ENCODE measurements at places on chromosomes 12 and 14.
A peak's percentile ranks its signal among the peaks of the same experiment; 100 is the strongest.

- DNase-seq = no peak
These were observed 54.6 kb upstream of the OAS1 start for GRCh38 chr12:112852127-112852526.

GRCh38 chr12:93868771-93869170 is 191.6 kb downstream of the CRADD start:
- DNase-seq = no peak

DNA sequence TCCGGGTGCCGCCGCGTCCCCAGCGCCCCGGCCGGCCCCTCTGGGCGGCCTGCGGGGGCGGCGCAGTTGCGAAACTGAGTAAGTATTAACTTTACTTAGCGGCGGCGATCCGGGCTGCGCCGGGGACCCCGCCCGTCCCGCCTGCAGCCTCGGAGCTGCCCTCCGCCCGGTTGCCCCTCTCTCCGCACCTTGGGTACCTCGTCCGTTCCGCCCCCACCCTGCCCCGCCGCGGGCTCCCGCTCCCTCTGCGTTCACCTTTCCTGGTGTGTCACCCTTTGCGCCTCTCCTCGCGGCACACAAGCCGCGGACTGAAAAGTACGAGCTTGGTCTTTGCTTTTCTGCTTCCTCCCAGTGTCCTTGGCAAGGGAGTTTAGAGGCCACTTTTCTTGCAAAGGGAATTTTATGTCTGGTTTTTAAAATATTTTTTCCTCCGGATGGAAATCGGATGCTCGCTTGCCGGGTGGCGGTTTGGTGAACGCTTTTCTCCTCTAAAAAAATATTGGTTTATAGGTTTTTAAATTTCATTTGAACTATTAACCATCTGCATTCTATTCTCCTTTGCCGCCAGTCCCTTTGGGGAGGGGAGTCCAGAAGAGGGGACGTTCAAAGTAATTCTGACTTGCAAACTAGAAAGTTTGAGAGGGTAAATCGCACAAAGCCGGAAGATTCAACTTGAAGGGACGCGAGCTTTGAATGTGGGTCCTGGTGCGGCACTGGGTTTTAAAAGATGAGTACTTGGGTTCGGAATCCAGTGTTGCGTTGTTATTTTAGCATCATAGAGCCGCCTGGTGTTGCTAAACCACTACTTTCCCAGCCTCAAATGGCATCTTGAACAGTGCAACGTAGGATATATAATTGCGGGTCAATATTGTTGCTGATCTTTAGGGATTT is 834 bp downstream of the RASSF8 start:
- peak; percentile 84 for DNase-seq

DNA sequence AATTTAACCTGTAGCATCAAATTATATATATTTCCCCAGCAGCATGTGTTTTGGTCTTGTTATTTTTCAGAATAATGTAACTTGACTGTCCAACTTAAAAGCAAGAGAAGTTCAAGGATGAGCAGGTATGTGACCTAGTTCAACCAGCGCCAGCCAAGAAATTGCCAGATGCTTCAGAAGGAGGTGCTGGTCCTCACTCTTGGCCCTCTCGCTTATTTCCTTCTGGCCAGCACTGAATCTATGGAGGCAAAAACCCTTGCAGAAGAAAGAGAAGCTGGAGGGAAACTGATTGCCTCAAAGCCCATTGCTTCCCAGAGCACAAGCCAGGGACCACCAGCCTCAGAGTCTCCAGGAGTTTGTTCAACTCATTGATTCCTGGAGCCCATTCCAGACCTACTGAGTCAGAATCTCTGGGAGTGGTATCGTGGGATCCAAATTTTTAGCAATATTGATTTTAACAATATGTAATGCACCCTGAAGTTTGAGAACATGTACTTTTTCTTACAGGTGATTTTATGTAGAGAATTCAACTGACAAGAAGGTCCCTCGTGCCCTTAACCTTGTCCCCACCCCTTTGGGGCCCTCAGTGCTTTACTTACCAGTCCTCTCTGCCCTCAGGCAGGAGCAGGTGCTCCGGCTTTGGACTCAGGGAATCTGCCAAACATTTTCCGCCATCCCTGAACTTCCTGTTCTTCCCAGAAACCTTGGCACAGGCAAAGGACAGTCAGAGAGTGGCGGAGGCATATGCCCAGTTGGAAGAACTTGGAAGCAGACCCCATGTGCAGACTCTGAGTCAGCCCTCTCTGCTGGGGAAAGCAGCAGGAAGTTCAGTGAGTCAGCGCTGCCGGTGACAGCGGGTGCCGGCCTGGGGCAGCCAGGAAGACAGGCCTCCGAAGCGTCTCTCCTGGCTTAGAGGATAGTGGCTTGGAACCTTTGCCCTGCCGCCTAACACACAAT is 10.4 kb downstream of the BEST3 start:
- peak; percentile 66 for DNase-seq

GRCh38 chr12:22310709-22311108 is 23.8 kb downstream of the ST8SIA1 start:
- DNase-seq = no peak

GRCh38 chr14:51873221-51873893 is 12.9 kb downstream of the GNG2 start:
- DNase-seq = no peak

GRCh38 chr14:92949496-92950192 is 26.7 kb downstream of the CHGA start:
- DNase-seq = no peak

DNA sequence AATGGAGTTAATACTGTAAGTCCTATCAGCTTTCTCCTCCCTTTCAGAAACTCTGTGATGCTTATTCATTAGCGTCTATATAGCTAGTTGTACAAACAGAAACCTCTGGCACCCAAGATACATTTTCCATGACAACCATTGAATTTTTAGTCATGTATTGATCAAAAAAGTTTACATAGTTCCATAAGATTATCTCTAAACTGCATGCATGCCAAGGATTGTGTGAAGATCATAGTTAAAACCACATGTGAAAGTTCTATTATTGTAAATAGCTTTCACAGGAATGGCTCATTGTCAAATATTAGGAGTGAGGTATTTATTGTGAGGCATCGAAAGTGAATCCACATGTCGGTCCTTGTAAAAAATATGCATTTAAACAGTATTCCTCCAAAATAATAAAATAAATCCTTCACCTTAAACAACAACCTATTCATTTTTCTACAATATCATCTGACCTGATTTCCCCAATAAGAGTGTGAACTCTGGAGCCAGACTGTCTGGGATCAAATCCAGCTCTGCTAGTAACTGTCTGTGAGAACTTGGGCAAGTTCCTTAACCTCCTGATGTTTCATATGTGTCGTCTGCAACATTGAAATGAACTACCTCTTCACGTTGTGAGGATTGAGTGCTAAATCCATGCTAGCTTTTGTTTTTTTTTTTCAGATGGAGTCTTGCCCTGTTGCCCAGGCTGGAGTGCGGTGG is 10.6 kb upstream of the CDKL1 start:
- DNase-seq = no peak

DNA sequence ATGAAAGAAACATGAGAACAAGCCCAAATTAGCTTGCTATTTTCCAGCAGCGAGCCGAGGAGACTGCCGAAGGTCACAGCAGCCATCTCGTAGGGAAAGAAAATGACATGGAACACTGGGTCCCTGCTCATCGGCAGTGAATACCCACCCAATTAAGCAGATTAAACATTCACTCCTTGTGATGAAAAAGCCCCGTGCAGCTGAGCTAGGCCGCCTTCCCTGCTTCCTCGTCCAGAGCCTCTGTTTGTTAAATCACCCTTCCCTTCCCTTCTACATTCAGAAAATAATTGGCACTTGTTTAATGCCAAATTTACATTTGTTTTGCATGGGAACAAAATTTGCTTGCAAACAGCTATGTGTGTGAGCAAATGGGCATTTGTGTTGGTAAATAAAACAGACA is 342.5 kb downstream of the RMST start:
- DNase-seq = no peak

DNA sequence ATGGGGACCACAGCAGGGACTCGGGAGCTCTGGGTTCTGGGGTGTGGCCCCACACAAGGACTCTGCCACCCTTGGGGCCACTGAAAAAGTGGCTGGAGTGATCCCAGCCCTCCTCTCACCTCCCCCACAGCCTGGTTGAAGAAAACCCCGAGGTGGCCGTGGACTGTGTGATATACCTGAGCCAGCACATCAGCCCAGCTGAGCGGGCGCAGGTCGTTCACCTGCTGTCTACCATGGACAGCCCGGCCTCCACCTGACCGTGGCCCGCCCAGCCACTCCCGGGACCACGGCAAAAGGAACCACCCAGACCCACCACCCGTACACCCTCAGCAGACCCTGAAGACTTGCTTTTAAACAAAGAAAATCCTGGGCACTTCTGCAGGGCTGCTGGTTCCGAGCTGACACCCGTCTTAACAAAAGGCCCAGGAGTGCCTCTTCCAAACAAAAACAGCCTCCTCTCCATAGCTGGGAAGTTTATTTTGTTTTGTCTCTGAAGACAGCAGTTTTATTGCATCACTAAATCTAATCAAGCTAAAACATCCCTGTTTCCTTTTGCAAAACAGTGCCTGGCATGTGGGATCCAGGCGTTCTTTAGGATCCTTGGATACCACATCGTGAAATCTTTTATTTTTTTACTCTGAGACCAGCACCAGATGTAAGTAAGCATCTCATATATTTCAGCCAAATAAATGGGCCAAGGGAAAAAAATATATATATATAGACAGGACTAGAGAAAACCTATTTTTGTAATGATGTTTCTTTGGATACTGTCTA is 42.8 kb downstream of the FOXN4 start:
- no peak for DNase-seq

DNA sequence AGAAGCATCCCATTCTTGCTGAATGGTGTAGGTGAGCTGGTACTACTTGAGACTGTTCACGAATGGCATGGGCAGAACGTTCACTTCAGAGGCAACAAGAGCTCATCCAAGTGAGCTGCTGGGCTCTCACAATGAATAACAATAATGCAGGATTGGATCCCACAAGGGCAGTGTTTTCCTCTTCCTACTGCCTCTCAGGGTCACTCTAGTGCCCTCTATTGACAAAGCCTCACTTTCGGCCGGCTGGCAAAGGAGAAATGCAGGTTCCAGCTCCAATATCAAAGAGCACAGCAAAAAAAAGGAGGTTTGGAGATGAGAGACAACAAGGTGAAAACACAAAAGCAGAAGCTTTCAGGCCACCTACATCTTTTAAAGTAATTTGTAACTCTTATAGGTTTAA is 74.6 kb upstream of the MYF6 start:
- no peak for DNase-seq

DNA sequence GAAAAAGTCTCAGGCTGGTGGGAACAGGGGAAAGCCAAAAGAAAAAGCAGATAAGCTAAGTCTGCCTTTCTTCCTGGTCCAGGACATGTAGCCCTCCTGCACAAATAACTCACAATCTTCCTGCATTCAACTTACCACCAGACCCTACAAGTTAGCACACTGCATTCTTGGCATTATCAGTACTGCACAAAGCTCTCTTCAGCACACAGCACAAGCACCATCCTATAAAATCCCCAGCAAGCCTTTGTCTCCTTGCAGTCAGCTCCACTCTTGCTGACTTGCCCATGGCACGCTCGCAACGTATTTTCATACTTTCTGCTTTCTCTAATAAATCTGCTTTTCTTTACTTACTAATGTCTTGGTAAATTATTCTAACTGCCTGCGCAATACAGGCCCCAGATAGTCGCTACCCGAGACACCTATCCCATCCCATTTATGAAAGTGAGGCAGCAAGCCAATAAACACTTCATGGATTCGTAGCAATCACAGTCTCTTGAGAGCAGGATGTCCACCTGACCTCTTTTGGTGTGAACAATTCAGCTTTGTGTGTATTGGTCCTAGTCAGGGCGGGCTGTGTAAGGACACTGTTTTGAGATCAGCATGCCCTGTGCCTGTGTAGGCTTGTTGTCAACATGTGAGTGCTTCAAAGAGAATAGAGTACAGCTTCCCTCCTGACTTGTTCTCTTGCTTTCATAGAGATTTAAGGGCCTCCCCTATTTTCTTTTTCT is 49.0 kb downstream of the TMEM117 start:
- no peak for DNase-seq

DNA sequence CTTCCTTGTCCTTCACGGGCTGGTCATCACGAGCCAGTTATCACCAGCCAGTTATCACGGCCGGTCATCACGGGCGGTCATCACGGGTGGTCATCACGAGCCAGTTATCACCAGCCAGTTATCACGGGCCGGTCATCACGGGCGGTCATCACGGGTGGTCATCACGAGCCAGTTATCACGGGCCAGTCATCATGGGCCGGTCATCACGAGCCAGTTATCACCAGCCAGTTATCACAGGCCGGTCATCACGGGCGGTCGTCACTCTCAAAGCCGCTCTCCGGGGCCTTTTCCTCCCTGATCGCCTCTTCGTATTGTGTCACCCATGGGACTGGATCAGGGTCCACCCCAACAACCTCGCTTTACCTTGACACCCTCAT is 13.9 kb upstream of the FBRSL1 start:
- DNase-seq = no peak

GRCh38 chr12:96329545-96329944 is 70.7 kb downstream of the CDK17 start:
- DNase-seq = no peak
